ENCODE measurements at places on chromosomes 2 and 18.

GRCh38 chr2:106143495-106144215 lies 50.4 kb downstream of the UXS1 start:
- no peak for DNase-seq

DNA sequence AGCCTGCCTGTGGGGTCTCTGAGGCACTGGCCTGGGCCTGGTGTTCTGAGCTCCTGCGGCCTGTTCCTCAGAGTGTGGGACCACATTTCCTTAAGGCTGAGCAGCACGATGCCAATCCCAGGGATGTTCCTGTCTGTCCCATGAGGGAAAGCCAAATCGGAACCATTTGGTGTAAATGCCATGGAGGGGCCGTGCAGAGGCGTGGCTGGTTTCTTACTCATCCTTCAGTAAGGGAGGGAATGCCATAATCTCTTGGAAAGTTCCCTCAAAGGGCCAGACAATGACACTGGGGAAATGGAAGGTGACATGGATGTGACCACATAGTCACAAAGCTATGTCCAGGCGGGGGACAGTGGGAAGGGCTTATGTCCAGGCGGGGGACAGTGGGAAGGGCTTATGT lies 14.4 kb upstream of the PTMA start:
- DNase-seq, result no peak

DNA sequence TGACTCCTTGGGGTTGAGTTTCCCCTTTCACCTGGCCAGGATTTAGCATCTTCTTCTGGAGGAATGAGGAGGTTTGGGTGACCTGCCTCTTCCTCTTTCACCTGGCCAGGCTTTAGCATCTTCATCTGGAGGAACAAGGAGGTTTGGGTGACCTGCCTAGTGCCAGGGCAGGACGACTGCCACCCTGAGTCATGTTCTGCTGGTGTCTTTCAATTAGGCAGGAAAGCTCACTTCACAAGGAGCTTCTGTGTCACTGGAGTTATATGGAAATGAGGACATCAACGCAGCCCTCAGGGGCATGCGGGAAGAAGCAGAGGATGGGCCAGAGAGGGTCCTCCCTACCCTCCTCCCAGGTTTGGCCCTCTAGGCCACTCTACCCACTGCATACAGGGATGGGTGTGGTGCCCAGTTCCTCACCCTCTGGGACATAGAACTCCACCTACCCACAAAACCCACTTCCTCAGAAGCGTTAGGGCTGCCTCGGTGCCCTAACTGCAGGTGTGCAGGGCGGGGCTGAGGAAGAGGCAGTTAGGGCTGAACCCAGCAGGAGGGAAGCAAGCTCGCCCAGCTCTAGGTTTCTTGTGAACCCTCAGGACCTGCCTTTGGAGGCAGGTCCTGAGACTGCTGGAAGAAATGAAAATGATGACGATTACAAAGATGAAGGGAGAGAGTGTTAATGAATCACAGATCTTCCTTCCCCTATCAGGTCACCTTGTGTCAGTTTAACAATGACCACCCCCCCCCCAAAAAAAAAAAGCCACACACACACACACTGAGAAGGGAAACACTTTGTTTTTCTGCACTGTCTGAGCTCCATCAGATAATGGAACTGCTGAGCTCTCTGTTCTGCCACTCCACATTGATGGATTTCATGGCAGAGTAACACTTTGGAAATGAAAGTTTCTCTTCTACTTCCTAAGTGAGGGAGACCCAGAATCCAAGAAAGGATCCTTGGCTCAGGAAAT lies 71.0 kb downstream of the ARL4C start:
- no peak for DNase-seq

DNA sequence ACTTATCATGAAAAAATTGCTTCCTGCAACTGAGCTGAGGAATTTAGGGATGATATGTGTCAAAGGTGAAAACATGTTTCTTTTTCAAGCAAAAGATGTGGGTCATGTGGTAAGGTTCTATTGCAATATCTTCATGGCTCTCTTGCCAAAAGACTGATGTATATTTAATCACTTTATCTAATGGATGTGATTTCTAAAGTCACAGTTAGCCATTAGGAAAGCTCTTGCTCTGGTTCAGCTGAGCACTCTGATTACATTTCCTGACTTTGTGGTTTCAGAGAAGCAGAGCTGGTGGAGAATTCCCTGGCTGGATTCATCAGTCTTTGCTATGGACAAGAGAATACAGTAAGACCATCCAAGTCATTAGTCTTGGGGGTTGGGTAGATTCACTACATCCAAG lies 24.4 kb downstream of the SCN9A start:
- DNase-seq, result no peak

- DNase-seq, result no peak
Measured at GRCh38 chr18:27772081-27772480, 404.8 kb downstream of the CDH2 start.

DNA sequence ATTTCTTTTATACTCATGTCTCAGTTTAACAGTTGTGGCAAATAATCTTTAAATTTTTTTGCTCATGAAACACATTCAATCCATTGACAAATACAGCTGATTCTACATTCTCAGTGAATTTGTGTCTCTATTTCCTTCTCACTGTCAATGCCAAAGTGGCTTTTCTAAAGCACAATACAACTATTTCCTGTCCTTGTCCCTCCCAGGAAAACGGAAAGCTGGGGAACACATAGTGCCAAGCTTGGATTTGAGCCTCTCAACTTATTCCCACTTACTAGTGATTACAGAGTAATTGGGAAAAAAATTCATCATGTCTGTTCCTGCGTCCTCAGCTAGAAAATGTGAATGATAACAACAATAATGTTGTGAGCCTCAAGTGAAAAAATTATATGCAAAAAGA lies 899.7 kb upstream of the CDH2 start:
- no peak for DNase-seq

GRCh38 chr2:68000170-68000825 lies 62.5 kb downstream of the C1D start:
- DNase-seq, result no peak

DNA sequence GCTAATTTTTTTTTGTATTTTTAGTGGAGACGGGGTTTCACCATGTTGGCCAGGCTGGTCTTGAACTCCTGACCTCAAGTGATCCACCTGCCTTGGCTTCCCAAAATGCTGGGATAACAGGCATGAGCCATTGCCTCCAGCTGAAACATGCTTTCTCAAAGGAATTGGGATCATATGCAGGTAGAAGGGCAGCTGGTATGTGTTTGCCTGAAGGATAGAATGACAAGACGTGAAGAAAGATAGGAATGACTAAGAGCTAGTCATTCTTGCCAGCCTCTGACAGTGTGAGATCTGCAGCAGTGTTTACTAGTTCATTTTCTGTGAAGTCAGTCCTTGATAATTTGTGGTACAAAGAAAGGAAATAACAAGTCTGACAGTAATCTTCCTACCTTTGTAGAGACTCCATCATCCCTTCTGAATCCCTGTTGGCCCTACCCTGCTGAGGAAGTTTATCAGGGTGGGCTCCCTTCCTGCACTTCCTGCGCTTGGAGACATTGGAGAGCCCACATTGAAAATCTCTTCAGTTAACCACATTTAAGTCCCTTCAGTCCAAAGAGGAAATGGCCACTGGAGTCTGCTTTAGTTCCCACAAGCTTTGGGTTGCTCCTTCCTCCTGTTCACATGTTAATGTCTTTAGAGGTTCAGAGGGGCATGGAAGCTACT lies 14.7 kb downstream of the CFLAR start:
- no peak for DNase-seq

DNA sequence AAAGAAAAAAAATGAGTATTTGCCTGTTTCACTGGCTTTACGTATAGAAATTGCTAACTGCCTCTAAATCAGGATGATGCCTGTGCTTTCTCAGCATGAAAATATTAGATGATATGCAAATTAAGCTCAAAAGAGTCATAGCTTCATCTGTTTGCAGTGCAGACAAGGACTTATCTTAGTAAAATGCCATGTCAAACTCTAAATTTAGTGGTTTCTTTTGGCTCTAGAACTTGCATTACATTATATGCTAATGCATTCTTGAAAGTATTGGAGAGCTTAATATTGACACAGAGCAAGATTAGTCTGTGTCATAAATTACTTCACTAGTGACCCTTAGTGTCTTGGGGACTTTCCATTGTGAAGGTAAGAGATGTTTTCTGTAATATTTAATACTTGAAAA lies 1109.1 kb upstream of the NRXN1 start:
- no peak for DNase-seq

DNA sequence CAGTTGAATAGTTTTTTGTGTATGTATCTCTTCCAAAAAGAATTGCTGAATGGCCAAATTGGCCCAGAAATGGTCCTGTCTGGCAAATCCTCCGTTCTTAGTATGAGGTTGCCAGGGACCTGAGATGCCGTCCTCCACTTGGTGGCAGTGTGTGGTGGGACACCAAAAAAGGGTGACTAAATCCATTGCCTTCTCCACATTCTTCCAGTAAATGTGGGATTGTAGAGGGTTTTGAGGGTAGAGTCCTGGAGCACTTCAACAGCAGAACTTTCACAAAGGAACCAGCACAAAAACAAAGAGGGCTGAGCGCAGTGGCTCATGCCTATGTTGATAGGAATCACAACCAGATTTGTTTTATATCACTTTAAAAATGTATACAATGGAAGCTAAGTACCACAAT lies 199.9 kb downstream of the BCL2 start:
- no peak for DNase-seq

DNA sequence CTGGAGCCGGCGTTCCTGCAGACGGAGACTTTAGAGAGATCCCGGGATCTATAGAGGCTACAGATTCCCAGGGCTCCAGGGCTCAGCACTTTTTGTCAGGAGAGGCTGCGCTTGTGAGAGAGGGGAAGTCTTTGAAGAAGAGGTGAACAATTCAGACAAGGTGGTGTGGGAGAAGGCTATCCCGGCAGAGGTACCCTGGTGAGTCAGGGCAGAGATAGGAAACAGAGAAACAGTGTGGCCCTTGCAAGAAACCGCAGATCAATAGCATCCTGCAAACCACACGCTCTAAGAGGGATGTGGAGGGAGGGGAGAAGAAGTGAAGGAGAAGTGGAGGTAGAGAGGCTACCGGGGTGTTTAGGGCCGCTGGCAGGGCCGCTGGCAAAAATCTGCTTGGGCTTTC lies 160.5 kb upstream of the APCDD1 start:
- DNase-seq, result no peak

GRCh38 chr2:171763602-171764001 lies 76.3 kb downstream of the DYNC1I2 start:
- DNase-seq, result no peak
